ENCODE measurements at places on chromosomes 3 and 15.

GRCh38 chr3:142095841-142096240, 53.5 kb downstream of the TFDP2 start:
- DNase-seq, result no peak

GRCh38 chr3:51389423-51390183, 1.5 kb upstream of the RBM15B start:
- peak; percentile 60 for DNase-seq

- no peak for DNase-seq
Measured at GRCh38 chr3:190352861-190353457, 30.7 kb upstream of the CLDN1 start.

DNA sequence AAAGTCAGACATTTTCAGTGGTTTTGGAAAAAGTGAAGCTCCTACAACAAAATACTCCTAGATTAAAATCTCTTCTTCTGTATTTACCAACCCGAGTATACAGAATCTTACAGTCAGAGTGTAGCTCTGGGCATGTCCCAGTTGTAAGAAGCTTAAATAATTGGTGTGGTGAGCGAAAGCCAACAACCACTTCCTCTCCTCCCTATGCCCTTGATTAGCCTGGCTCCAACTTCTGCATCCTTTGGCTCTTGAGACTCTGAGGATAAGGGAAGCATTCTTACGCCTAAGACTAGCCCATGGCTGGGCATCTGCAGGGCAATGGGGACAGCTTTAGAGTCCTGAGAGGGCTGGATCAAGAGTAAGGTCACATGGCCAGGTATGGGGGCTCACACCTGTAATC, 25.5 kb downstream of the RFT1 start:
- DNase-seq, result peak; percentile 19

All from EH (cell line).